ENCODE measurements at places on chromosomes 4 and X.

GRCh38 chrX:56833626-56834025 is 104.6 kb downstream of the NBDY start:
- no peak for DNase-seq

DNA sequence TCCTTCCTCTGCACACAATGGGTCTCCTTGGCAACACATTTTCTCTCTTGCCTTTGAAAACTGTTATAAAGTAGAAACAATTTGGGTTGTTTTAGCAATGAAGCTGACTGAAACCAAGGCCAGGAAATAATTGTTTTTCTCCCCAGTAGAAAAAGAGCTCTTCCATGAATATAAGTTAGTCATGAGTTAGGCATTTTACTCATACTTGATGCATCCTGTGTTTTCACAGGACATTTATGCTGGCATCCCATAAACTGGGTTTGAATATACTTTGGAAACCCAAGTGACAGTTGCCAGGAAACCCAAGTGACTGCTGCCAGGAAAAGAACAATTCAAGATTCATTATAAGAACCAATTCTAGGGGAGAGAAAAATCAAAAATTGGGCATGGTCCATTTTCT is 128.6 kb upstream of the NPY2R start:
- no peak for DNase-seq

- peak; percentile 12 for DNase-seq
These were observed 404.6 kb downstream of the PRDM5 start for GRCh38 chr4:120517966-120518365.

- no peak for DNase-seq
These were observed 66.2 kb upstream of the FRAS1 start for GRCh38 chr4:77990904-77991358.

GRCh38 chr4:68272860-68273259 is 27.4 kb upstream of the TMPRSS11B start:
- DNase-seq = no peak

- no peak for DNase-seq
These were observed 468.9 kb upstream of the CTSO start for GRCh38 chr4:156422576-156422975.

GRCh38 chr4:40121515-40121914 is 64.9 kb downstream of the N4BP2 start:
- peak; percentile 29 for DNase-seq

- DNase-seq = peak; percentile 53
These were observed 10.9 kb upstream of the CLTRN start for GRCh38 chrX:15675490-15675921.

DNA sequence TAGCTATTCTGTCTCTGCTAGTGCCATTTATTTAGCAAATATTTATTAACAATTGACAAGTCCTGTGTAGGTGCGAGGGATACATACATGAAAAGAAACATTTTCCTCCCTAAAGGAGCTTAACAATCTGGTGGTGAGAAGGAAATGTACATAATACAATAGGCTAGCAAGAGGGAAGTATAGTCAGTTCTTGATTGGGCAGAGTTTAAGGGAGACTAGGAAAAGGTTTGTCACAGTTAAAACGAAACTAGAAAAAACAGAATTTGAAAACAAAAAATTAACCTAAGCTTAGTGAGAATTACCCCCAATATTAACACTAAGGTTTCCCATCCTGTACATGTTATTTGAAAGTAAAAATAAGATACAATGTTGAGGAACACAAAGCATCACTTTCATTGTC is 8.6 kb upstream of the MAML3 start:
- DNase-seq = no peak

DNA sequence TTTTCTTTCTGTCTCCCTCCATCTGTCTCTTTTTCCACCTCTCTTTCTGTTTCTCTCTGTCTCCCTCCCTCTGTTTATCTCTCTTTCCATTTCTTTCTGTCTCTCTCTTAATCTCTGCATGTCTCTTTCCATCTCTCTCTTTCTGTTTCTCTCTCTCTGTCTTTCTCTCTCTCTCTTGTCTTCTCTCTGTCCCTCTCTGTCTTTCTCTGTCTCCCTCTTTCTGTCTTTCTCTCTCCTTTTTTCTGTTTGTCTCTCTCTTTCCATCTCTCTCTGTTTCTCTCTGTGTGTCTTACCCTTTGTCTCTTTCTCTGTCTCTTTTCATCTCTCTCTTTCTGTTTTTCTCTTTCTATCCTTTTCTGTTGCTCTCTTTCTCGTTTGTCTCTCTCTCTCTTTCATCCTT is 34.7 kb downstream of the ARSF start:
- DNase-seq = no peak

GRCh38 chr4:7628432-7628831 is 193.7 kb upstream of the PSAPL1 start:
- DNase-seq = no peak

GRCh38 chr4:45036677-45037076 is 310.3 kb upstream of the GNPDA2 start:
- DNase-seq = no peak

DNA sequence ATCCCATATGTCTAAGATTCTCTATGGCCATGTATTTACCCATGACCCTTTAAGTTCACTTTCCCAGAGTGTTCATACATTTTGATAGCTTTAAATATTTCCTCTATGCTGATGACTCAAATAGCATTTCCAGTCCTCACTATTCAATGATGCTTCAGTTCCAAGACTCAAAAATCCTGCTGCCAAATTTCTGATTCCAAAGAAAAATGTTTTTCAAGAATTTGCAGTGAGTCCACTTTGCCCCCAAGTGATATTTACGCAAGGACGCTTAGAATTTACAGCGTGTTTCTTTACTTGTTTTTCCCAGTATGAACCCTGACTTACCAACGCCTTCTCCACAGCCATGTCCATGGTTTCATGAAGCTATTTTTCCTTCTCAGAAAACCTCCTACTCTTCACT is 127.9 kb upstream of the PCDH18 start:
- DNase-seq = no peak

GRCh38 chr4:24322511-24322910 is 261.8 kb downstream of the DHX15 start:
- DNase-seq = no peak

DNA sequence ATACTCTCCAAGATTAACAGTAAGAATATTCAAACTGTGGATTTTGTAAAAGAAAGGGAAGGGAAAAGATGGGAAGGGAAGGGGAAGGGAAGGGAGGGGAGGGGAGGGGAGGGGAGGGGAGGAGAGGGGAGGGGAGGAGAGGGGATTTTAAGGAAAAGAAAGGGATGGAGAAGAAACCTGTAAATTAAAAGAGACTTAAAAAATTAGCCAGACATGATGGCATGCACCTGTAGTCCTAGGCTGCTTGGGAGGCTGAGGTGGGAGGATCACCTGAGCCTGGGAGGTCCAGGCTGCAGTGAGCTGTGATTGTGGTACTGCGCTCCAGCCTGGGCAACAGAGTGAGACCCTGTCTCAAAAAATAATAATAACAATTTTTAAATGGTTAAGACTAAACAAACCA is 83.7 kb downstream of the USP46 start:
- DNase-seq = no peak

DNA sequence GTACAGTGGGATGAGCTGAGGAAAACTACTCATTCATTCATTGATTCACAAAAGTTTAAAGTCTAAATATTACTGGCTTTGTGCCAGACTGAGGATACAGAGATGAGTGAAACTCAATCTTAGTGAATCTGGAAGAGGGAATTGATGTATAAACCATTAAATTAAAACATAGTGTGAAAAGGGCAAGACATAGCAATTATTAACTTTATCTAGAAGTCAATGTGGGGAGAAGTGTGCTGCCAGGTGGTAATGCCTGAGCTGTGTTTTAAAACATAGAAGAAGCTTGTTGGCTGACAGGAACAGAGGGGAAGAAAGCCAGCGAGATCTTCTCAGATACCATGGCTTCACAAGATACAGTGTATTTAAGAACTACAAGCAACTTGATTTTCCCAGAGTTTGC is 153.4 kb downstream of the BMPR1B start:
- DNase-seq = no peak

- DNase-seq = no peak
These were observed at the start of gene UCP1 for GRCh38 chr4:140568507-140569306. UCP1 (minus strand) TSS chr4:140568961; CDS start chr4:140568729, 232 bp downstream.

- DNase-seq = peak; percentile 5
These were observed 88.4 kb downstream of the FRMPD3 start for GRCh38 chrX:107537815-107538214.

DNA sequence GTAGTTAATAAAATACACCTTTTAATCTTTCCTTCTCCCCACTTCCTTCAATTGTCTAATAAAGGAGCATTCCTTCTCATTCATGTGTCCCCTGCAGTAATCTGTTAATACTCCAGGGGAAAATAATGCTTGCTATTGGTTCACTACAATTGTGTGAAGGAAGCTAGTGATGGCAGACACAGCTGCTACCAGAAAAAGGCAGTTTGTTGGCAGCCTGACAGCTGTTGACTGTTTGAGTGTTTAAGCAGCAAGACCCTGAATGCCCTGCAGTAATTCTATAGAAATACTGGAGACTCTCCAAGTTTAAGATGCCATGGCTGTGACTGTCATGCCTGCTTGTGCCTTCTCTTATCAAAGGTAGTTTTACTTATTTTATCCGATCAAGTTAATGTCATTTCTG is 359.5 kb downstream of the C4orf33 start:
- no peak for DNase-seq

GRCh38 chrX:72569786-72570185 is 2.9 kb downstream of the HDAC8 start:
- DNase-seq = no peak

DNA sequence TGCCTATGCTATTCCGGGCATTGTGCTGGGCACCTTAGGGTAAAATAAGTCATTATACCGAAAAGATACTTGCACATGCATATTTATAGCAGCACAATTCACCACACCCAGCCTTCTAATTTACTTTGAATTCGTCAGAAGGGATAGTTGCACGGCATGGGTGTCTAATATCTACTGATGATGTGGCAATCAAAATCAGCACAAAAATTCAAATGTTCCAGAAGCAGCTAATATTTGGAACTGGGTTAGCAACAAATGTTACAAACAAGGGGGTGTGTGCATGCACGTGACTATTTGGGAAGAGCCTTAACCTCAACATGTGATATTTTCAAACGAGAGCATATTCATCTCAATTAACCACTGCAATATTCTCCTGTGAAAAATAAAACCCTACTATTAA is 79.7 kb upstream of the PRSS48 start:
- no peak for DNase-seq

GRCh38 chr4:57219431-57219830 is 109.2 kb upstream of the IGFBP7 start:
- no peak for DNase-seq

DNA sequence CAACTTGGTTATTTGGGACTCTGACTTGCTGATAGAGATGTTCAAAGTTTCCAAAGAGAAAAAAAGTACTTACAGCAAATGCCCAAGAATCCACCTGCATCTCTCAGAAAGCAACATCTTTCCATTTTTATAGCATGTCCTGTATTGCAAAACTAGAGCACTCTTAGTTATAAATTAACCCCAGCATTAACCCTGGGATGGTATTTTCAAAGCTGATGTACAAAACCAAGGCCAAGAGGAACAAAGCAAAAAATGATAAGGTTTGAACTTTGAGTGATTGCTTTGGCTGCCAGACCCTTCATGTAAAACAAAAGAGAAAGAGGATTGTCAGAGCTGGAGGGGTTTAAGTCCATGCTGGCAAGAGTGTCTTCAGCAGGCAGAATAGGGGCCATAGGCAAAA is at the start of gene SERPINA7:
Gene SERPINA7, minus strand, starts transcription at position 103 of the 400 bp plus-strand sequence. CDS start 1,669 bp downstream, outside the sequence.
- DNase-seq = no peak

Measured in GM12864 (cell line).